ENCODE measurements at places on chromosomes 6 and 20. TPM values are rescaled to one million over a fixed set of nuclear protein-coding genes. Genes with fewer than 3 reads are reported as not detected.

RGS17 gene
- 0.30 TPM for polyA plus RNA-seq

SMLR1 gene
- 0.19 TPM for polyA plus RNA-seq

LTA gene
- polyA plus RNA-seq = 0.43 TPM

C6orf15 gene
- not detected for polyA plus RNA-seq

COL9A3 gene
- polyA plus RNA-seq = 0.65 TPM

KCNK17 gene
- 0.08 TPM for polyA plus RNA-seq

DYNLT2 gene
- polyA plus RNA-seq = 2.9 TPM

TFAP2A gene
- 0.12 TPM for polyA plus RNA-seq

BEND6 gene
- polyA plus RNA-seq = 5.2 TPM

KCNK16 gene
- polyA plus RNA-seq = not detected

CST5 gene
- polyA plus RNA-seq = not detected

CFAP206 gene
- polyA plus RNA-seq = 0.15 TPM

PROCR gene
- polyA plus RNA-seq = 24.9 TPM

THBD gene
- 7.3 TPM for polyA plus RNA-seq

HLA-DOB gene
- 0.24 TPM for polyA plus RNA-seq

POU3F2 gene
- polyA plus RNA-seq = 0.02 TPM

NRN1 gene
- polyA plus RNA-seq = 9.4 TPM

DYNLT1 gene
- polyA plus RNA-seq = 114 TPM

POM121L2 gene
- polyA plus RNA-seq = 0.02 TPM

KIZ gene
- polyA plus RNA-seq = 42.1 TPM

SOBP gene
- polyA plus RNA-seq = 20.7 TPM

ELOVL5 gene
- 191 TPM for polyA plus RNA-seq

AIF1 gene
- 24.5 TPM for polyA plus RNA-seq

LPA gene
- 0.07 TPM for polyA plus RNA-seq

RIPPLY2 gene
- 0.24 TPM for polyA plus RNA-seq

NINL gene
- polyA plus RNA-seq = 17.4 TPM

COL9A1 gene
- 0.04 TPM for polyA plus RNA-seq

APOM gene
- polyA plus RNA-seq = 7.7 TPM

DEFB132 gene
- not detected for polyA plus RNA-seq

AGER gene
- polyA plus RNA-seq = 5.9 TPM

CLVS2 gene
- 0.08 TPM for polyA plus RNA-seq

DEFB129 gene
- not detected for polyA plus RNA-seq

HLA-DRB5 gene
- 0.41 TPM for polyA plus RNA-seq

CST2 gene
- polyA plus RNA-seq = 0.28 TPM

LHFPL5 gene
- polyA plus RNA-seq = not detected

MCCD1 gene
- polyA plus RNA-seq = not detected

FOXA2 gene
- polyA plus RNA-seq = not detected

IL20RA gene
- polyA plus RNA-seq = 2.2 TPM

PKIB gene
- 0.97 TPM for polyA plus RNA-seq

SOX4 gene
- polyA plus RNA-seq = 34.0 TPM

MUCL3 gene
- polyA plus RNA-seq = not detected

SNAP25 gene
- 6.4 TPM for polyA plus RNA-seq

RIN2 gene
- 17.5 TPM for polyA plus RNA-seq

KCNK15 gene
- 0.93 TPM for polyA plus RNA-seq

FYN gene
- polyA plus RNA-seq = 37.2 TPM

BTN1A1 gene
- polyA plus RNA-seq = 0.02 TPM

MLN gene
- polyA plus RNA-seq = not detected

HFE gene
- 25.8 TPM for polyA plus RNA-seq

RBPJL gene
- polyA plus RNA-seq = not detected

FAM110A gene
- 2.1 TPM for polyA plus RNA-seq

All from ovary (tissue), 10 donors.